LoVo (cell line): ENCODE measurements at places on chromosomes 5 and 9.

GRCh38 chr5:130666462-130666861 lies 498.6 kb downstream of the HINT1 start:
- no peak for DNase-seq

GRCh38 chr5:143986516-143987212 lies 174.7 kb downstream of the HMHB1 start:
- peak; percentile 11 for DNase-seq

- no peak for DNase-seq
Measured at GRCh38 chr9:86175743-86176456, 76.5 kb upstream of the GOLM1 start.

- DNase-seq = no peak
Measured at GRCh38 chr5:85651731-85652130, 966.0 kb upstream of the COX7C start.

DNA sequence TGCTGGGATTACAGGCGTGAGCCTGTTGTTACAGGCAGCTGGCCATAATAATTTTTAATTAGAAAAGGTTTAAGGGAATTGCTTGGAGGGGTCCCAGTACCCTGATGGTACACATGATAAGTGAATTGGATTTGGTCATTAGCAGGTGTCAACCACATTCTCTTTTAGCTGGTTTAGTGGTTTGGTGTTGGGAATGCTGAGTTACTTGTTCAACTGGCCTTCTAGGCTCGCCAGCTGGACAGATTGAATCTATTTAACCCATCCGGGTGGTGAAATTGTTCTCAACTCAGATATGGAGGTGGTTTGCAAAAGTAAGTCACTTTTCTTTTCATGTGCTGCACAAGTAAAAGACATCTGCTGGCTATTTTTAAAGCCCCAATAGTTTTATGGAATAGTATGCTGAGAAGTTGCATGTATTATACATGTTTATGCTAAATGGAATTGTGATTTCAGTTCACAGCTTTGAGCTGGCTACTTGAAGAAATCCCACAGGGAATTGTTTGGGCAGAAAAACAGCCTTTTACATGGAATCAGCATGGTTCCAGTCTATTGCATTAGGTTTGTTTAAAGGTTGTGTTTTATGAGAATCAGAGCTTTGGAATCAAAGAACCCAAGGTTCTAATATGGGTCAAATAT lies 149.8 kb upstream of the SLC28A3 start:
- no peak for DNase-seq

DNA sequence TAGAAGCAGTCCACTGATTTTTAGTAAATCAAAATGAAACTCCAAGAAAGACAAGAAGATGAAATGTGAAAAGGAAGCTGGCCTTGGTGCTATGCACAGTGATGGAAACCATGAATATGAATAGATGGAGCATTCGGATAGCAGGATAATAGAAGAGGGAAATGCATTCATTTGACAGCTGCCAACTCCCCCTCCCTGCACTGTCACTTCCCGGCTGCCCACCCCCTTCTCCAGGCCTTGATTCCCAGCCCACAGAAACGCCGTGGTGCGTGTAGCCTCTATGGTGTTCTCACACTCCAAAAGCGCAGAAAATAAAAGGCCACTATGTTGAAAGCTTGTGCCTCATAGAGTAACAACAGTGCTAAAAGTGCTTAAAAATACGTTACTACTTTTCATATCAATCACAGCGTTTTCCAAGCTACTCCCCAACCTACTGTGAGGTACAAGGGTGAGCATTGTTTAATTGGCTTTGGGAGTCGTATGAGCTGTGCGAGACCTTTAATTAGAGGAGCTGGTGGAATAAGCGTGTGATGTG lies 26.1 kb upstream of the IFNK start:
- DNase-seq = no peak

- no peak for DNase-seq
Measured at GRCh38 chr5:67257500-67257899, 60.9 kb upstream of the CD180 start.

GRCh38 chr9:137828527-137829259 lies 48.9 kb upstream of the CACNA1B start:
- DNase-seq = no peak

- no peak for DNase-seq
Measured at GRCh38 chr5:174490728-174491127, 233.7 kb upstream of the MSX2 start.

DNA sequence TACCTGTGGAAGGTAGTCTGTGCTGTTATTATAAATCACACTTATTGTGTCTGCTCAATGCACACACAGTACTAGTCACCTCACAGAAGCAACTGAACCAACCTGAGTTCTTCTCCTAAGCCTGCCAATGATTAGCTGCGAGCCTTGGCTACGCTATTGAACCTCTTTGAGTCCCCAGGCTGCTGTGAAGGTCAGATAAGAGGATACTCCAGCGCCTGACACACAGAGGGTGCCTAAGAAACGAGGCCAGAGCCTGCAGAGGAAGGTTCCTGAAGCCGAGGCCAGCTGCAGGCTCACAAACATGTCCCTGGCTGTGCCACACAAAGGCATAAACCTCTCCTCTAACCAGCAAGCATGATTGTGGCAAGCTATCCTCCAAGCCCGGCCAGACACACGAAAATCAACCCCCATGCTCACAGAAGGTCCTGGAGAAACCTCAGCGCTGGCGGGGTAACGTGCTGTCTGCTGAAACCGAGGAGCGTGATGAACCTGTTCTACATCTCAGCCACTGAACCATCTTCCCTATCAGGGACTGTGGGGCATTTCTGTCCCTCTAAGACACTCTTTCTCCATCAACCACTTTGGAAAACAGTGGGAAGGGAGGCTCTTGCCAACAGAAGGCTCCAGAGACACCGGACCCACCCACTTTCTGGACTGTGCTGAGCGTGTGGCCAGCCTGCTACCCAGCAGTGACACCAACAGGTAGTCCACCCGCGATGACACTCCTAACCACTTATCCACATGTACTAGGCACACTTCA lies 53.2 kb upstream of the SLC25A51 start:
- no peak for DNase-seq

DNA sequence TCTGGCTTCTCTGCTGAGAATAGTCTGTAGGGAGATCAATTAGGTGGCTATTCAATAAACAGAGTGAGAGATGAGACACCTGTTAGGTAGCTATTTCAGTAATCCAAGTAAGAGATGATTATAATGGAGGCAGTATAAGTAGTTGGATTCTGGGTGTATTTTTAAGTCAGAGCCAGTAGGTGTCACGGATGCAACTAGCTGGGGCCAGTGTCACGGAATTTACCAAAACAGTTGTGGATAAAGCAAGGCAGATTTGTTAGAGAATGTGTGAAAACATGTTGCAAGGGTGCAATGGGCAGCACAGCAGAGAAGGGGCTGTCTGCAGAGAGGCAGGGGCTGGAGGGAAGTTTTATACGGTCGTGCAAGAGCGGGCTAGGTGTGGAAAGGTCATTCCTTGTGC lies 114.9 kb downstream of the RASGRF2 start:
- DNase-seq = no peak

- DNase-seq = no peak
Measured at GRCh38 chr9:131645078-131645776, 94.6 kb downstream of the RAPGEF1 start.

DNA sequence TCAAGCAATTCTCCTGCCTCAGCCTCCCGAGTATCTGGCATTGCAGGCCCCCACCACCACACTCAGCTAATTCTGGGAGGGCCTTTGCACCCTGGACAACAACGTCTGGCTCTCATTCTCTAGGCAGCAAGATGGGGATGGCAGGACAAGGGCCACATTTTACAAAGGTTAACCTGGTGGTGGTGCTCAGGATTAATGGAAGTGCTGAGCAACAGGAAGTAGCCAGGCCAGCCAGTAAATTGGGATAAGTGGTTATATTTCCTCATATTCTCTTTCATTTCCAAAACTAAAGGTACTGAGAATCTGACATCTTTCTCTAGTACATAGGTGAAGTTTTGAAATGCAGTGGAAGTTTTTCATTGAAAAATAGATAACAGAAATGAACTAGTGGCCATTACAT lies 24.7 kb upstream of the ASPN start:
- DNase-seq = no peak

GRCh38 chr9:137685035-137685740 lies 66.4 kb downstream of the EHMT1 start:
- no peak for DNase-seq

GRCh38 chr9:130288926-130289690 lies 23.5 kb downstream of the HMCN2 start:
- no peak for DNase-seq

GRCh38 chr5:74135033-74135432 lies 505.5 kb downstream of the ENC1 start:
- no peak for DNase-seq

- DNase-seq = no peak
Measured at GRCh38 chr9:79984429-79985067, 412.8 kb downstream of the TLE4 start.

GRCh38 chr9:1087120-1087881 lies 37.1 kb downstream of the DMRT2 start:
- DNase-seq = no peak

DNA sequence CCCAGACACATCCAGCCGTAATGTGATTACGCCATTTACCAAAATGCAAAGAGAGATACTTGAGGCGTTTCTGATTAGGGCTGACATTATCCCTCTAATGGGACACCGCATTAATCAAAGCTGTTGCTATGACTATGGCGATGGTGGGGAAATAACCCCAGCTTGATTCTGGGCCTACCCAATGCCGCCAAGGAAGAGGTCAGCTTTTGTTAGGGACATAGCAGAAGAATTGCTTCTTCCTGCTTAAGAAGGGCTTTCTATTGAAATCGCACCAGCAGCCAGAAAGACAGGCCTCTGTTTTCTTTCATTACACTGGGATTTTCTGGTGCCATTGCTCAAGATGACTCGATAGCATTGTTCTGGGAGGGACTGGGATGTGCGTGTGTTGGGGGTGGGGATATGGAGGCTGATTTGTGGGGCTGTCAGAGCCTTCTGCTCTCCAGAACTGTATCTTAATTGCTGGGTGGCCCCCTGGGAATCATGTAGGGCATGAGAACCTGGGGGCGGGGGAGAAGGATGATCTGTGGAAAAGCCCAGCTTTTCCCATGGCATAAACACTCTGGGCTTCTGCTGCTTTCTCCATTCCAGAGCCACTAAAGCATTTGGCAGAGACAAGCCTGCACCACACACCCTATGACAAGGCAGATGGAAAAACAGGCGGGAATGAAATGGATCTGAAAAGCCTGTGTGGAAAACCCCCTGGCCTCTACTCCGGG lies 106.5 kb upstream of the RAD23B start:
- DNase-seq = no peak

GRCh38 chr9:128787659-128788058 lies 606 bp downstream of the TBC1D13 start:
- no peak for DNase-seq

GRCh38 chr5:150502106-150502505 lies 5.8 kb upstream of the NDST1 start:
- no peak for DNase-seq

- no peak for DNase-seq
Measured at GRCh38 chr9:38062106-38062497, 6.9 kb downstream of the SHB start.

DNA sequence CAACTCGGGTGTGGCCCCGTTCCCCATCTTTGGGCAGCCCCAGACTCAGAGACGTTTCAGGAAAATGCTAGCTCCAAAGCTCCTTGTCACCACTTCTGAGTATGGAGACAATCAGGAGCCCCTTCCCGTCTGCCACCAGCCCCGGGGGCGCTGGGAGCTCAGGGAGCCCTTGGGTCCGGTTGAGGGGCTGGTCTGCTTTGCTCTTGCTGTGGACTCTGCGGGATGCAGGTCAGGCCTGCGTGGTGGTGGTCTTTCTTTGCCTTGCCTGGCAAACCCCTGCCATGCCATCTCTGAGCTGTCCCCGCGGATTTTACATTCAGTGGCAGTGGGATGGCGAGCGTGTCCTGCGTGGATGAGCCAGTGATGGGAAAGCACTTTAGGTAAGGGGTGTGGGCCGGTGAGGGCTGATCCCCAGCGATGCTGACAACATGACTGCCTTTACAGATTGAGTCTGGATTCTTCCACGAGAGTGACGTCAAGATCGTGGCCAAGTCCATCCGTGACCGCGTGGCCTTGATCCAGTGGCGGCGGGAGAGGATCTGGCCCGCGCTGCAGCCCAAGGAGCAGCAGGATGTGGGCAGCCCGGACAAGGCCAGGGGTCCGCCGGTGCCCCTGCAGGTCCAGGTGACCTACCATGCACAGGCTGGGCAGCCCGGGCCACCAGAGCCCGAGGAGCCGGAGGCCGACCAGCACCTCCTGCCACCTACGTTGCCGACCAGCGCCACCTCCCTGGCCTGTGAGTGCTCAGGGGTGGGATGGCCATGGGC lies 63.3 kb downstream of the WNK2 start:
- no peak for DNase-seq

DNA sequence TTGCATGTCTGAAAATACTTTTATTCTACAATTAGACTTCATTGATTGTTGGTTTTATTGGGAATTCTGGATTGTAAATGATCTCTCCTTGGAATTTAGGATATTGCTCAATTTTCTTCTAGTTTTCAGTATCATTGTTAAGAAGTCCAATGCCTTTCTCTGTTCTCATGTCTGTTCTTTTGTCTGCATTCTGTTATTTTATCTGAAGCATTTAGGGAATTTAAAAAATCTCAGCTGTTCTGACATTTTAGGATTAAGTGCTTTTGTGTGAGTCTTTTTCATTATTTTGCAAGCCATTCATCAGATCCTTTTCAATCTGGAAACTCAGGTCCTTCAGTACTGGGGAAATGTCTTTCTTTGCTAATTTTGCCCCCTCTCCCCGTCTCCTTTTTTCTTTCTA lies 4.4 kb upstream of the FER start:
- no peak for DNase-seq

DNA sequence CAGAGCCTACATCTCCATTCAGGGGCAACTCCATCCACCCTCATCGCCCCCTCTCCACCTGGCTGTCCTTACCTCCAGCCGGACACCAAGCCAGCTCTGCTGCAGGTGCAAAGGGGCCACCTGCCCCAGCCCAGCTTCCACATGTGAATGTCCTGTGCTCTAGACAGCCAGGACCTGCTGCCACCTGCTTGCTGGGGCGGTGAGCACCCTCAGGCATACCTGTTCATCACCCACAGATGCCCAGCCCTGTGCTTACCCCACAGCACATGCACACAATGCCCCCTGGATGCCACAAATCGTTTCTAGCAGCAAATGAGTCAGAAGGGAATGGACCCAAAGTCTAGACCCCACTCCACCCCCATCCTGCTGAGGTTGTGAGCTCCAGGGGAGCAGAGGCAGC lies 13.3 kb upstream of the NKD2 start:
- DNase-seq = no peak

DNA sequence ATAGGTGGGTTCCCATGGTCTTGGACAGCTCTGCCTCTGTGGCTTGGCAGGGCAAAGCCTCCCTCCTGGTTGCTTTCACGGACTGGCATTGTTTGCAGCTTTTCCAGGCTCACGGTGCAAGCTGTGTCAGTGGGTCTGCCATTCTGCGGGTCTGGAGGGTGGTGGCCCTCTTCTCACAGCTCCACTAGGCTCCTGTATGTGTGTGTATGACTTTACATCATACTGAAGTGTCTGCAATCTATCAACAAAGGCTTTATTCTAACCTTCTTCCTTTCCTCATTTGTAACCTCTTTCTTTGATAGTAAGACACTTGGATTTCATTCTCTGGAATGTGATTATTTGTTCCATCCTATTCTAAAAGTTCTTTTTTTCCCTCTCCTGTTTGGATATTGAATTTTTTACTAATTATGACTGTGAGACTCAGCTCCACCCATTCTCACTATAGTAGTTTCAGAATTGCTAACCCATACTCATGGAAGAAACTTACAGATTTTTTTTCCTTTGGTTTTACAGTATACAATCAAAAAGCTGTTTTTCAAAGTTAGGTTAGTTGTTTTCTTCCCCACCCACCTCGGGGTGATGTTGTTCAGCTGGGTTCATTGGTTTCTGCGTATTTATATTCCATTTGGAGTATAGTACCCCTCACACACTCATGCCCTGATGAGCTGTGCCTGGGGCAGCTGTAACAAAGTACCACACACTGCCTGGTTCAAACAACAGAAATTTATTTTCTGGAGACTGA lies 144.6 kb upstream of the OTULINL start:
- no peak for DNase-seq
